ENCODE measurements at places on chromosomes 11 and 22.

DNA sequence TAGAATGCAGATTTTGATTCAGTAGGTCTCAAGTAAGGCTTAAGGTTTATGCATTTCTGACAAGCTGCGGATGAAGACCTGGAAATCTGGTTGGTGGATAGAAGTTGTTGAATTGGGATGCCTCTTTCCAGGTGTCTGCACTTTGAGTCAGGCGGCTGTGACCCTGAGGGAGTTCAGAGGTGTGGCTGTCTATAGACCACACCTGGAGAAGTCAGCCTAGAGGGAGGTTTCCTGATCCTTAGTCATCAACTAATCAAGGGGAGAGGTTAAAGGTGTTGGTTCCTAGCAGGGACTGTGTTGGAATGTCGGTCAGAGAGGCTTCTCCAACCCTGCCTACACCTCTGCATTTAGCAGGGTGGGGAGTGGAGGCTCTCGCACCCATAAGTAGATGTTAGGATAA is 8.0 kb downstream of the GLB1L2 start:
- no peak for DNase-seq

DNA sequence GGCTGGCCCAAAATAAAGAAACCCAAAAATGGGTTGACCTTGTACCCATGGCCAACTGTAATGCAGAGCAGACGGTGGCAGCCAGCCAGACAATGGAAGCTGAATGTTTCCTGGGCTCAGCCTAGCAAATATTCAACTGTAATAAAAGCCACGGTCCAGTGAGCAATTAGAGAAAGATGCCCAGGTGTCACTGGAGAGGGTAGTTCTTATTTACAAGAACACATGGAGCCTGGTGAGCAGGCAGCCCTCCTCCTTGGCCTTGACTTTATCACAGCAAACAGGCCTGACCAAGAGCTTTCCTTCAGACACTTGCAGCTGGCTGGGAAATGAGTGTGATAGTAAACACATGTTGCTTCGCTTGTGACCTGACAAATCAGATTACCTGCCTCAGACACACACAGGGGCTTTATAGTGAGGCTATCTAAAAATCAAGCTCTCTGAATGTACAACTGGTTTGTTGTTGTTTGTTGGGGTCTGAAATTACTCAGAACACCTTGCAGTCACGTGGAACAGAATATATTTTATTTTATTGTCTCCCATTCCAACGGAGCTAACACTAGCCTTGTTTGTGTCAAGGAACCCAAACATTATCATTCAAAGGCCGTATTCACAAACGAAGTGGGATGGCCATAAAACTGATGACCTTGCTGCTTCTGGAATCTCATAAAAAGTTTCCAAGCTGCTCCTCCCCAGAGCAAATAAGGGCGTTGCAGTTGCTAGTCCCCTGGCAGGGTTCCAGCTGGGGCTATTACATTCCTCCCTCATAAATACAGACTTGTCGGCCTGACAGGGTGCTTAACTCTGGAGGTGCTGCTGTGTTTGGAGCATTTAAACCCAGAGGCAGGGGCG is 161.1 kb downstream of the BBOX1 start:
- DNase-seq = no peak

DNA sequence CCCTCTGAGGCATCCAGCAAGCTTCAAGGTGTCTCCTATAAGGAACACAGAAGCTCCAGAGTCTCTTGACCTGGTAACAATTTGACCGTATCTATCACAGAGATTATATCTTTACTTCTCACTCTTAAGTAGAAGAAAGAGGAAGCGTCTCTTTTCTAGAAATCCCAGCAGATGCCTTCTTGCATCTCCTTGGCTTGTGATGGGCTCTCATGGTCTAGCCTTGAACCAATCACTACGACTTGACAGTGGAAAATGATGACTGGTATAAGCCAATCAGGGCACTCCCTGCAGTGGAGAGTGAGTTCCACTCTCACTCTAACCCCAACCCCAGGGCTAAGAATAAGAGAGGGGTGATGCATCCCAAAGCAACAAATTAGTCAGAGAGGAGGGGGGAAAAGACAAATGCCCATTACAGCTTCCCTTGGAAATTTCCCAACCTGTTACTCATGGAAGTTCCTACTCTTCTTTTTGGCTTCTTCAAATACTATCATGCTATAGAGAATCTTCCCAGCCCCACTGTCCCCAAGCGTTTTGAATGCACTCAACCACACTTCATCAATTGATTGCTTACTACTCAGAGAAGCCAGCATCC is 293.5 kb downstream of the MN1 start:
- no peak for DNase-seq

GRCh38 chr22:48402591-48403031 is 1425.1 kb downstream of the BRD1 start:
- no peak for DNase-seq

DNA sequence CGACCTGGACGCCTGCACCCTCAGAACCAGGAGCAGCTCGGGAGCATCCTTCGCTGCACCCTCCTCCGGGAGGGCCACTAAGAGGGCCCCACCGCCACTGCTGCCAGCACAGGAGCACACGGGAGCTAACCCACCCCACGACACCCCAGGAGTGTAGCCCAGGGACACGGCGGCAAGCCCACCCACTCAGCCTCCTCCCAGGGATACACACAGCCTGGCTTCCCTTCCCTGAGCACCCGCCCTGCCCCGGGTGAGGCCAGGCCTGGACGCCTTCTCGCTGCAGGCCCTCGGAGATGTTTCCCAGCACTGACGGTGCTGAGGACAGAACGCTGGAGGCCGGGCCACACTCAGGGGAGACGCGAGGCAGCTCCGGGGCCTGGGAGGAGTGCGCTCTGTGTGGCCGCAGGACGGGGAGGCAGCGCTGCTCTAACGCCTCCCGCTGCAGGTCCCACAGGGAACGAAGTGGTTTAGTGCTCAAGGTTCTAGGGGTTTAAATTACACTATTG is 190.4 kb downstream of the BRD1 start:
- DNase-seq = no peak

DNA sequence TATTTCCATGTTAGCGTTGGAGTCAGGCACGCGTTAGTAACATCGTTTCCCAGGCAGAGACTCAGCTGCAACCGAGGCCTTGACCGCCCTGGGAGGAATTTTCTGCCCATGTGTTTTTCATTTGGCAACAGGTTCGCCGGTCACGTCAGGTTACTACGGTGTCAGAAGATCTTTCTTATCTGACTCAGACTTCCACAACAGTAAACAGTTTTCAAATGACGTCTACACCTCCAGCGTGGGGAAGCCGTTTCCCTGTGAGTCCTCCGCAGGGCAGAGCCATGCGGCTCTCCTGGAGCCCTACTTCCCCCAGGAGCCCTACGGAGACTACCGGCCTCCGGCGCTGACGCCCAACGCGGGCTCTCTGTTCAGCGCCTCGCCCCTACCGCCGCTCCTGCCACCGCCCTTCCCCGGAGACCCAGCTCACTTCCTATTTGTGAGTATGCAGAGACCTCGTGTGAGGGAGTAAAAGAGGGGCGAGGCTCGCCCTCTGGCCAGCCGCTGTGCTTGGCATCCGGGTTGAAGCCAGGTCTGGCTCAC is 14.3 kb upstream of the POU2AF3 start:
- no peak for DNase-seq

- DNase-seq = no peak
These were observed 203.1 kb upstream of the MPPED2 start for GRCh38 chr11:30789270-30789669.

- DNase-seq = no peak
These were observed 2.1 kb downstream of the IL17RA start for GRCh38 chr22:17086788-17087497.

GRCh38 chr22:47613606-47614350 is 851.3 kb downstream of the TBC1D22A start:
- DNase-seq = no peak

GRCh38 chr11:8205566-8205965 is 36.7 kb upstream of the RIC3 start:
- no peak for DNase-seq

DNA sequence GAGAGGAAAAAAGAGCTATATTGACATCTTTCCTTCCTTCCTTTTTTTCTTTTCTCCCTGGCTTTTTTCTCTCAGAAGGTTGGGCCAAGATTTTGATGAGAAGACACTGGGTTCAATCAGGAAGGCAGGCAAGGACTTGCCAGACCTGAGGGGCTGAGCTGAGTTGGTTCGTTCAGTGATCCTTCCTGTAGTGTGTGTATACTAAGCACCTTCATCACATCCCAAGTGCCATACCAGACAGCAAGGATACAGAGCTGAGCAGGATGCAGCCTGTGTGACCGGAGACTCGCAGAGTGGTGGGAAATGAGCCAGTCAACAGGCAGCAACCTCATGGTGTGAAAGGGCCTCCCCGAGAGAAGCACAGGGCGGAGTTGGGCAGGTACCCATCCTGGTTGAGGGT is 95.5 kb downstream of the SPON1 start:
- no peak for DNase-seq

DNA sequence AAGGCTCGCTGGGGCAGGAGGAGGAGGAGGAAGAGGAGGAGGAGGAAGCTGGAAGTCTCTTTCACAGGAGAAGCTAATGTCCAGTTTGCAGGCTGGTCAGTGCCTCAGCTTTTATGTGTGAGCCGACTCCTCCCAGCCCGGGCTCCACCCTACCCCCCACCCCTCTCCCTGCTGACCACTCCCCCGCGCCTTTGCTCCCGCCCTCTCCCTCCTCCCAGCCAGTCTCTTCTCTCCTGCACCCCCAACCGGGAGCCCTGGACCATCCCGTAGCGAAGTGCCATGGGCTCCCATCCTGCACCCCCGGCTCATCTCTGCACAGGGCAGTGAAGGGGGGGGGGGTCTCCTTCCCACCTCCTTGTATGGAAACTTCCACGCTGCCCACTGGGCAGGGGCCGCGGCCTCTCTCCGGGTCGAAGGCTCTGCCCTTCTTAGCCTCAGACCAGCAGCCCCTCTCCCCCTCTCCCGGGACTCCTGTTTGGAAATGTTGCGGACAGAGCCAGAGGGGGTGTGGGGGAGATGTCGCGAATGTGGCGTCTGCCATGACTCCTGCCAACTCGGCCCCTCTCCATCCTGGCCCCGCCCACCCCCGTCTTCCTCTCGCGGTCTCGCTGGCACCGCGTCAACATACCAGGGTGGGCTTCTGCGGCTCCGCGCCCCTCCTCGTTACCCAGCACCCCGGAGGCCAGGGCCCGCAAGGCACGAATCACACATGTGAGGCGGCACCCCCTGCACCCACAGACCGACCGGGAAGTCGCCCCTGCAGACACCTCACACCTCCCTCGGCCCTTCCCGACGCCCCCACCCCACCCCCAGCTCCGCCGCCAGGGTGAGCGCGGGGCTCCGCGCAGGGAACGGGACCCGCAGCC is 1.8 kb downstream of the IGF2 start:
- DNase-seq = no peak

- no peak for DNase-seq
These were observed 347 bp downstream of the MN1 start for GRCh38 chr22:27801202-27801615.

GRCh38 chr11:76234416-76235232 is 28.3 kb upstream of the WNT11 start:
- DNase-seq = no peak

- no peak for DNase-seq
These were observed 21.1 kb downstream of the UBASH3B start for GRCh38 chr11:122676638-122677037.

- DNase-seq = no peak
These were observed at the start of gene SOX10 for GRCh38 chr22:37983860-37984791. SOX10 (minus strand) TSS chr22:37984555; CDS start chr22:37983784, 771 bp downstream.

GRCh38 chr22:50485221-50486131 is 1.2 kb upstream of the MIOX start:
- DNase-seq = no peak

GRCh38 chr11:85893395-85893794 is 38.2 kb downstream of the CCDC83 start:
- no peak for DNase-seq

DNA sequence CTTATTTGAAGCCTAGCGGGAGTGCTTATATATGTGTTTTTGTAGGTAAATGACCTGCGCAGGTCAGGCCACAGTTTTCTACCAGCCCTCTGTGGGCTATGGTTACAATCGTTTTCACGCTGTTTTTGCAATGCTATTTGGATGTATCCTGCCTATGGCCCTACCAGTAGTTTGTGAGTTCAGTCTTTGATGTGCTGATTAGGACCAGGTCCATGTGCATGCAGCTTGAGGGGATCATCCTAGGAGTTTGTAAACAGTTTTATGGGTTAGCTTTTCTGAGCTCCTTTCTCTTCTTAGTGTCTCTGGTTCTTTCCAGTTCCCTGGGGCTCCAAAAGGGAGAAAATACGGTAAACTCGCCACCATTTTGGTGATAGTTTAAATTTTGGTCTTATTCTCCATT is 142.5 kb downstream of the LDLRAD3 start:
- DNase-seq = no peak

DNA sequence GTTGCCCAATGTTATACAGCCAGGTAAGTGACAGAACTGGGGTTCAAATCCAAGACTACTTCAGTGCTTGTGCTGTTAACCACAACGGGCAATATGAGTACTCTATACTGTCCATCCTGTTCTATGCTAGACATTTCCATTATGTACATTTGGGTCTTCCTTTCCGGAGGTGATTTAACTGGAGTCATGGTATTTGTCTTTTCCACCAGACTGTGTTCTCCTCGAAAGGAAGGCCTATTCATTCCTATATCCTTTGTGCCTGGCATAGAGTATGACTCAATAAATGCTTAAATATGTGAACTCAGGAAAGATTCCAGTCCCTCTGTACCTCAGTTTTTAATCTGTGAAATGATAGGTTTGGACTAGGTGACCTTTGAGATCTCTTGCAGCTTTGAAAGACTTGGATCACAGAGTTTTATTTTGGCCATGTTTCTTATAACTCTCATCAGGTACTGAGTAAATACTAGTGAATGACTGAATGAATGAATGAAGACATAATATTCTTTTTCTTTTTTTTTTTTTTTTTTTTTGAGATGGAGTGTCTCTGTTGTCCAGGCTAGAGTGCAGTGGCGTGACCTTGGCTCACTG is 6.6 kb downstream of the RNF121 start:
- DNase-seq = no peak

GRCh38 chr11:34251589-34251980 is 106.2 kb downstream of the ABTB2 start:
- DNase-seq = no peak

DNA sequence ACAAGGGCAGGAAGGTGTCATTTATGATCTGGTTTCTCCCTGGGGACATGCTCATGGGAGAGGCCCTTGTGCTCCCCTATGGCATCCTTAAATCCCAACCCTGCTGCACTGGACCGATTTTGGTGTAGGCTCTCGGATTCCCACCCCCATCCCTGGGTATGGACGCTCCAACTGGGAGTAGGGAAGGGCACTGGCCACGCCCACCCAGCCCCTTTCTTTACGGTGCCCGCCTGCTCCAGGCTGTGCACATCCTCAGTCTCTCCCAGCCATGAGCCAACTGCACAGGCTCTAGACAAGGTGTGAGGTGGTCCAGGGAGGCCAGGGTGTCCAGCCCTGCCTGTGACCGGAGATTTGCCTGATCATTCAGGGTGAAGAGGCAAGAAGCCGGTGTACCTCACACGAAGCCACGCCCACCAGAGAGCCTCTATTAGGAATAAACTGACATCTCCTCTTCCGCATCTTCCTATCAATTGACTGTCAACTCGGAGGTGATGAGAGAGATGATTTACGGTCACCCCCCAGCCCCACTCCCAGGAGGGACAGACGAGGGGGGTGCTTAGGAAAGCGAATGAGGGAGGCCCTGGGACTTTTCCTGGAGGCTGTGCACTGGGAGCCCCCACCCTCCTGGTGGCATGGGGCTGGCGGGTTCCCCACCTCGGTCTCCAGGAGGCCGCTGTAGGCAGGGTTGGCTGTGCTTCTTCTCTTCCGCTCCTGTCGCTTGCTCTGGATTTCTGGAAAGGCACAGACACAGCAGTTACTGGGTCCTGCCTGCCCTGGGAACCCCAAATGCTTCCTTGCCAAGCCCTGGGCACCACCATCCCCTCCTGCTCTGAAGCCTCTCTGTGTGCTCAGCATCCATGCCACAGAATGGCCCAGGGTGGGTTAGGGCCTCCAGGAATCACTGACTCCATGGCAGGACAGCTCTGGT is 116.7 kb downstream of the PHF21B start:
- DNase-seq = no peak

- no peak for DNase-seq
These were observed 282.3 kb downstream of the ST3GAL4 start for GRCh38 chr11:126637795-126638175.

All from stimulated activated CD4-positive, alpha-beta T cell treated with anti-CD3 and anti-CD28 coated beads, Interleukin-1b, Interleukin-23, amount 100 ng/mL, for 1 hour (primary cell).